Hindlimb muscle (tissue), 1 donor: ENCODE measurements at places on chromosomes 1 and 21.

DNA sequence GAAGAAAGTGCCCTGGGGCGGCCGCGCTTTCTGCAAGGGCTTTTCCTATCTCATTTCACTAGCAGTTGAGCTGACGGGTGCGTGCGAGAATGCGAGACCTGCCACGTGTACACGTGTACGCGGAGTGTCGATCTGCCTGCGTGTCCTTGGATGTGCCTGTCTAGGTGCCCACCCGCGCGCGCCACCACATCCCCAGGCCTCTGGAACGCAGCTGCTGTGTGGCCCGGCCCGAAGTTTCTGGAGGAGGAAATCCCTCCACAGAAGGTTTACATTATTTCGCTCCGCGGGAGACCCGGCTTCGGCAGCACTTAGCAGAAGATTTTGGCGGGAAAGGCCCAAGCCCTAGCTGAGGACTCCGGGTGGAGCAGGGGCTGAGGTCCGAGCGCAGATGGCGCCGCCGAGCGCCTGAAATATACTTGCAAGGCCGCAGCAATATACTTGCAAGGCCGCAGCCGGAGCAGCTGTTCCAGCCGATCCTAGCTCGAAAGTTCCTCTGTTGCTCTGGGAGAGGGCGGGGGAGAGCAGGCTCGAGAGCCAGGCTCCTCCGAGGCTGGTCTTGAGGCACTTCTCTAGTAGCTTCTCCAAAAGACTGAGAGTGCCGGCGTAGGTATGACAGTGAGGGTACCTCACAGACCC is 3.9 kb downstream of the TBX15 start:
- peak; percentile 84 for DNase-seq

GRCh38 chr1:188406636-188407035 is 1577.9 kb downstream of the PLA2G4A start:
- no peak for DNase-seq

DNA sequence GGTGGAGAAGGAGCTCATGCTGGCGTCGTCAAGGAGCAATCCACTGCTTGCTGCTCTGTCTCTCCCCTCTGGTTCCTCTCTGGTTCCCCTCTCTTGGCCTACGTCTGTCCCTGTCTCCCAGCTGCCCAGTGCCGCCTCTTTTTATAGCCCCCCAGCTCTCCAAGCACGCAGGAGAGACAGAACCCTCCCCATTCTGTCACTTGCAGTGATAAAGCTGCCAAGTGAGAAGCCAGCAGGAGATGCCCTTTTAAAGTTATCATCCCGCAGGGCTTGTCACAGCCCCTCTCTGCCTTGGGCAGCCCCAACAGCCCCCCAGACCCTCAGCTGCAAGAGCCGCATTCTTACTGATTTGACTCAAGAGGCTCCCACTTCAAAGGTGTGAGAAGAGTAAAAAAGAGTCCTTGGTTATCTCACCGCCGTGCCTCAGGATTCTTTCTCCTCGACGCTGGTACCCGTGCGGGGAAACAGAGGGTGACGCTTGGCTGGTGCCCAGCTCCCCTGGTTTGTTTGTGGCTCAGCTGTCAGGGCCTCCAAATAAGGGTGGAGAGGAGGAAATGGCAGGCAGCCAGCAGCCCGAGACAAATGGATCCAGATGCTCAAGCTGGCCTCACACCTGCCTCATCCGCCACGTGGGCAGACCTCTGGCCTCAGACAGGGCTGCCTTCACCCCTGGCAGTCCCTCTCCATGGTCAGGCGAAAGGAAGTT is at the start of gene NPPA:
TSS of gene NPPA (minus strand) at position 117 of the 706 bp plus-strand sequence. CDS start at position 18, 99 bp downstream.
- peak; percentile 23 for DNase-seq

DNA sequence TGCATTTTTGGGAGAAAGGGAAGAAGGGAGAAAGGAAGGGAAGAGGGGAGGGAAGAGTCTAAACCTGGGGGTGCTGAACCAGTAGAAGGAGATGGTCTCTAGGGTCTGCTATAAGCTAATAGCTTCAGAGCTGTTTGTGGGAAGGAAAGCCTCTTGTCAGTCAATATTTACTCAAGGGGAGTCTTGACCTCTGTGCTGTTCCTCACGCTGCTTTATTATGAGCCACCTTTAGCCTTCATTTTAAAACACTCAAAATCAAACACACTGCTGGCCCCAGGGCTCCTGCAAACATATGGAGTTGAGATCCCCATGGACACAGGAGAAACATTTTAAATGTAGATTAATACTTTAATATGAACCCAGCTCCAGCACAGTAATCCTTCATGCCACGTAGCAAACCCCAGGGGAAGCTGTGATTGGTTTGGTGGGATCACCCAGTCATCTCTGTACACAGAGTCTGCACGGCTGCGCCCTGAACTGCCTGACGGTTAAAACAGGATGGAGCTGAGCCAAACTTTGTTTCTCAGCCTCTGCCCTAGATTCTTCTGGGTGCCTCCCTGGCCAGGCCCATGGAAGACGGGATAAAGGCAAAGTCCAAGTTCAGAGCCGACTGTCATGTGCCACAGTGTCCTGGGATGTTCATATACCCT is 40.2 kb upstream of the VWA5B1 start:
- DNase-seq: no peak

GRCh38 chr1:7388141-7388487 is 383.0 kb upstream of the VAMP3 start:
- no peak for DNase-seq

- no peak for DNase-seq
Observed at GRCh38 chr1:85553416-85554335, 26.9 kb upstream of the CCN1 start.

- no peak for DNase-seq
Observed at GRCh38 chr1:67306547-67306946, 1.1 kb upstream of the IL12RB2 start.

DNA sequence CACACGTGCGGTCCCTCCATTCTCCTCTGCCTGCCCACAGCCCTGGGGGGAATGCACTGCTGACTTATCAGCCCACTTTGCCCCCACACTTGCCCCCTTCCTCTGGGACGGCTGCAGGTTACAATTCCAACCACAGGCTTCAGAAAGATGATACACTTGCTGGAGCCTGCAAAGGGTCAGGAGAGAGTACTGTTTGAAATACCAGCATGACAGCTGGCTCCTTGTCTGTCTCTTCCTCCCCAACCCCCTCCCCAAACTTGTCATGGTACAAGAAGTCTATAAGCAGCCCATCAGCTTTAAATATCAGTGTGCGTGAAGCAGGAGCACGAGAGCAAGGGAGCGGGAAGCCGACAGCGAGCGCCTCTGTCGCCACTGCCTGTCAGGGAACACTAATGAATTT is 62.4 kb downstream of the ERI3 start:
- no peak for DNase-seq

- DNase-seq: no peak
Observed at GRCh38 chr1:3780901-3781300, 8.4 kb downstream of the SMIM1 start.

DNA sequence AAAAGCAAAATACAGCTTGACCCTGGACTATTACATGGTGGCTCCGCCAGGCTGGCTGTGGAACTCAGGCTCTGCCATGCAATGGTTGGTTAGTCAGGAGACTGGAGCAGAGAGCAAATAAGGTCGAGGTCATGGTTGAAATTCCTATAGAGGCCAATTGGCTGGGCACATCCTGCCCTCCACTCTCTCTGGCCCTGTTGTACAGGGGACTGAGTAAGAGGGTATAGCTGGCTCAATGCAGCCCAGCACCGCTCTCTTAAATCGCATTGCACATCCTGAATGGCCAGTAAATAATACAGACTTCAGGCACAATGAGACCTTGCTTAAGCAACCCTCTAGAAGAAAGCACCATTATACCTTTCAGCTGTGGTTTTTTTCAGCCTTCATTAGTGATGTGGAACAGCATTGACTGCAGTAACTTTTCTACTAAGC is 59.3 kb upstream of the PPP2R5A start:
- no peak for DNase-seq

GRCh38 chr1:185864331-185864730 is 130.1 kb downstream of the HMCN1 start:
- no peak for DNase-seq

GRCh38 chr1:36343651-36344394 is 20.4 kb upstream of the EVA1B start:
- DNase-seq: no peak

DNA sequence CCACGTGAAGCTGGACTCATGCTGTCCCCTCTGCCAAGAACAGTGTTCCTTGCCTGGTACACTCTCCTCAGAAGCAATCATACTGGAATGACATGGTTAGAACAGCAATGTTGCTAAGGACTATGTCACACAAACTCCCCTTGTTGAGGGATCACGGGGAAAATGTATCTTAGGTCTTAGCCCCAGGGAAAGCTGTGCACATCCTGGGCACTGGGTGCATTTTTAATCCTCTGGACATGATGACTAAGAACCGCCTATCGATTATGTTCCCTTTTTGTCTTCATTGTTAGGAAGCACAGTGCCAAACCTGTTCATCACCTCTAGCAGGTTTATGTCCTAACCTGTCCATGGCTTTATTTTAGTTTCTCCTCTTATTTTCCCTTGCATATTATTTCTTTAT is 115.1 kb downstream of the HIVEP3 start:
- DNase-seq: no peak

GRCh38 chr1:244705261-244706234 is 52.6 kb downstream of the DESI2 start:
- no peak for DNase-seq

DNA sequence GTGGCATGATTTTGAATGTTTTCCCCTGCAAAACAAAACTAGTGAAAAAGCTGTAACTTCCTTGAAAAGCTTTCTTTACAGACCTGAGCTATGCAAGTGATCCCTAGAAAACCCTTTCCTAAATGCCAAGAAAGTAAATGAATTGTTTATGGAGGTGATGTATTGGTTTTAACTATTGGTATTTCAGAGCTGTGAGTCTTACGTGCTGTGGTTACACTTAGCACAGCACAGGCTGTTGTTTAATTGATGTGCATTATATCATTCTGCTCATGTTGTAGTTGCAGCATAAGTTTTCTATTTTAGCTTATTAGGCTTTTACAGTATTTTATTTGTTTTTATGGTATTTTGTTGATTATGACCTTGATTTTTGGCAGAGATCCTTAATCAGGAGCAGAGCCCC is 74.1 kb upstream of the DYNLT5 start:
- no peak for DNase-seq

GRCh38 chr1:102500758-102501157 is 504.0 kb upstream of the OLFM3 start:
- DNase-seq: no peak

DNA sequence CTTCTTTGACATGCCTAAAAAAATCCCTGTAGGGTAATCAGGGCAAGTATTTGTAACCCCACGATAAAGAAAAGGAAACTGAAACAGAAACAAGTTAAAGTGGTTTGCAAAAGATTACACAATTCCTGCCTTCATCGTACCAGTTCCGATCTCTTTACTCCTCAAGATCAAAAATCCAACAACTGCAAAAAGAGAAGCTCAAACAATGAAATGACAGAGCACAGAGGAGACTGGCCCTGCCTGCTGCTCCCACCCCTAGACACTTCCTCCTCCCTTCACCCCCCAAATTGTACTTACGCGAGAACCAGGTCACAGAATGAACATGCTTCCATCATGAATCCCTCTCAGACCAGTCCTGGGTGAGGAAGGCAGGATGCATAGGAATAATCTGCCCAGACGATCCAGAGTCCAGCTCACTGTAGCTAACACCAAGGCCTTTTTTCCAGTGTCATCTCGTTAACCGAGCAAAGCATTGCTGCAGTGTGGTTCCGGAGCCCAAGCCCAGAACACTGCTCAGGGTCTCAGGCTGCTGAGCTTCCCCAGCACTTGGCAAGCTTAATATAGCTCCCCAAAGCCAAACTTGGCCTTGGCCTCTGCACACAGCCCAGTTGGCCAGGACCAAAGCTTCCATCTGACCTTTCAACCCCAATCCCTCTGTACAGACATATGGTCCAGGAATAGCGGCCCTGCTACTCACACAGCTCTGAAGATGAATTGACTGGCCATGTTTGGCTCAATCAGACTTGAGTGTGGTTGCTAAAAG is 20.3 kb downstream of the RXRG start:
- peak; percentile 25 for DNase-seq

GRCh38 chr1:185834371-185834905 is 100.2 kb downstream of the HMCN1 start:
- DNase-seq: no peak

DNA sequence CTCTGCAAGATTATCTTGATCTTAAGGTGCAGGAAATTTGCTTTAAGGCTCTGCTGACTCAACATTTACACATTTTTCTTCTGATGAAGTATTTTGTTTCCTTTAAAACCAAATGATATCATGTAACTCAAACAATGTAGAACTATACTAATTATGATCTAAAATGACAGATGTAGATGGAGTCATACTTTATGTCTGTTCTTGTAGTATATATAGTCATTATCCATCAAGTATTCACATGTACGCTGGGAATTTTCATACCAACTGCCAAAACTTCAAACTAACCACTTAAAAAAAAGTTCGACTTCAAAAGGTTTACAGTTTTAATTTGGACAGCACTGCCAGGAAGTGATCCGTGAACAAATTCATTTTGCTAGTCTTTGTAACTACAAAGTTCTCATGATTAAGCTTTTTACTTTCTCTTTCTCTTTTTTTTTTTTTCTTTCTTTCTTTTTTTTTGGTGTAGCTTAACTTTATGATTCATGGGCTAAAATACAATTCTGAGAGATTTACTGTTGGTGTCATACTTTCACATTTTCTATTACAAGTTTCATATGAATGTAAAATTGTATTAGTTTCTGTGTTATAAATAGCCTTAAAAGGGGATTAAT is 509.0 kb upstream of the CXADR start:
- DNase-seq: no peak

DNA sequence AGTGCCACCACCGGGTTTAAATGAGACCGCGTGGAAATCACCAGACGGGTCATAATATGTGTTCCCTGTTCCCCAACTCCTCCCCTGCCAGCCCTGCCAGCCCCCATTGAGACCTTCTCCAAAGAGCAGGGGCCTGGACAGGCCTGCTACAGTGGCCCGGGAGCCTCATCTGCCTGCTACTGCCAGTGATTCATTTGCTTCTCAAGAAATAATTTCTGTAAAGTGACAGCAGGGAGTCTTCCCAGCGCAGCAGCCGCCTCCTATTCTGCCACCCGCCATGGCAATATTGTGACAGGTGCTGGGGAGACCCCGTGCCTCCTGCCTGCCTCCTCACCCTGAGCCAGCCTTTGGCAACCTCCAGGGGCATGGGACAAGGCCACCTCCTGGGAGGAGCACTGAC is 8.9 kb downstream of the IFFO2 start:
- DNase-seq: no peak

DNA sequence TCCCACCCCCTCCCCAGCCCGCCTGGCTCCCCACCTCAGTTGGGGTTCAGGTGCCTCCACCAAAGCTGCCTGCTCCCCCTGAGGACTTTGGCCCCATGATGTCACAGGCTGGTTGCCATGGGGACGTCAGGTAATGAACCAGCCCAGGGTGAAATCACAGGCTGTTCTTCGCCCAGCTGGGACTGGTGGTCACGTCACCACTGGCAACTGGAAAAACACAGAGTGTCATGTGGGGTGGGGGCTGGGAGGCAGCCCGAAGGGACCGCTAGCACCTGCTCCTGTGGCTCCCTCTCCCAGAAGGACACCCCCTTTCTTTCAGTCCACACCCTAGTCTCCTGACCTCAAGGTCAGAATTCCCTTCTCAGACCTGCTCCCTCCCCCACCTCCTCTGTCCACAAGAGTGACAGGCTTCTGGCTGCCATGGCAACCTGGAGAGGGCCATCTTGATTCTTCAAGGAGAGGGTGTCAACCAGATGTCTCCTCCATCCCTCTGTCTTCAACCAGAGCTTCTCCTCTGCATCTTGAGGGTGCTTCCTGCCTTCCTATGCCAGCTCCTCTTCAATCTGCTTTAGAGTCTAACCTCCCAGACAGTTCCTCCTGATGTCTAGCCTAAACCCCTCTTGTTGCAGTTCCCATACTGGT is 6.2 kb downstream of the FAM131C start:
- no peak for DNase-seq
